Mesothelial cell of epicardium (in vitro differentiated cells): ENCODE measurements at places on chromosomes 7 and 10. TPM values are rescaled to one million over a fixed set of nuclear protein-coding genes. Genes with fewer than 3 reads are reported as not detected.
A peak's percentile ranks its signal among the peaks of the same experiment; 100 is the strongest.

Gene SYT15B
- 0.73 to 1.3 TPM (median 0.81 TPM) in 3 replicates for total RNA-seq

Gene AUTS2
- total RNA-seq: 116 to 135 TPM (median 122 TPM) in 3 replicates

Gene ATG9B
- total RNA-seq: 10.6 to 14.0 TPM (median 11.8 TPM) in 3 replicates

Gene AS3MT
- total RNA-seq: 8.7 to 12.8 TPM (median 8.7 TPM) in 3 replicates

Gene PSMC2
- 86.5 to 89.0 TPM (median 87.0 TPM) in 3 replicates for total RNA-seq

Gene SFTPA1
- total RNA-seq: not detected in 3 replicates

Gene RADIL
- total RNA-seq: 3.3 to 4.2 TPM (median 4.0 TPM) in 3 replicates

DNA sequence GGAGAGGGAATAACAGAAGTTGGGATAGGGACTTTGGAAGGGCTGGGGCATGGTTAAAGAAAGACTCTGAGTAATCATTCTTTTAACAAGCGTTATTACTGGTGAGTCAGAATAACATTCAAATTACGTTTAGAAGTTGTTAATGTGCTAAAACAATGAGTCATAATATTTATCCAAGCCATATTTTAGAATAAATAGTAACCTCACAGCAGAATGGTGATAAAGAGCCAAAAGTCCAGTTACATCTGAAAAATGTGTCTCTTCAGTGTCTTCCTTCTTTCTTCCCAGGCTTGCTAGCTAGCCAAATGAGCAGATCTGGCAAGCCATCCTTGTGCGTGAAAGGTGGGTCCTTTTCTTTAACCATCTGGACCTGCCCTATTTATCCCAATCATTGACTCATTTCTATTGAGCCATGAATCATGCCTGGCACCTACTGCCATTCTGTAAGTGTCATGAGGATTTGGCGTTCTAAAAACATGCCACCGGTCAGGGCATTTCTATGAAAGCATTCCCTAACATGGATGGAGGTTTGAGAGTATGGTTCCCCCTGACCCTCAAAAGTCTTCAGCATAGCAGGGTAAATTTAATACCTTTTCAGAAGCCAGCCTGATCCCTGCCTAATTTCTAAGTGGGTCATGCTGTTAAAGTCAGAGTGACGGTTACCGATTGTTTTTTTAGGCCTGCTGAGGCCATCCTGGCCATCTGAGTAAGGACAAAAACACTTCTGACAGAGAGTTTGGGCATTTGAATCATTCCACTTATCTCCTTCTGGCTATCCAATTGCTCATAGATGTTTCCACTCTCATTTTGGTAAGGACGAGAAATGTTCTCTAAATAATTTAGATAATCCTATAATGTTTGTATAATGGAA, 26.9 kb downstream of the MYPN start:
- H3K4me3 ChIP-seq: no peak overlapping the region
- H3K27me3 ChIP-seq: no peaks in the 10 kb centered on the region
- no peaks in the 10 kb centered on the region for H3K36me3 ChIP-seq
- H3K4me1 ChIP-seq: peaks cover 3% of the 10 kb centered on the region
- no peak for DNase-seq

DNA sequence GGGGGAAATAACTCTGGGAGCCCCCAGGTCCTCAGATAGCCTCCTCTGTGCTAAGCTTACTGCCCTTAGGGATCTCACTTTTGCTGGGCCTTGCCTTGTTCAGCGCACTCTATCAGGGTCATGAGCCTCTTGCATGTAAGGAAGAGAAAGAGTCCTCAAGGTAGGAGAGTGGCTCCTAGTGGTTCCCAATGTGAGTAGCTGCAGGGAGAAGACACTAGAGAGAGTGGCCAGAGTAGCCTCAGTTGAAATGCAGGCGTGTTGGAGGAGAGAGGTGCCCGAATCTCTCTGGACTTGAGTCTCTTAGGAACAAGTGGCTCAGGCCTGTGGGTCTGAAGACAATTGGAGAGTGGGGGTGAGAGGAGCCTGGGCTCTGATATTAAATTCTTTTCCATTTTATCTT, 94.3 kb upstream of the SORCS3 start:
- no peaks in the 10 kb centered on the region for H3K4me1 ChIP-seq
- H3K36me3 ChIP-seq: no peaks in the 10 kb centered on the region
- DNase-seq: no peak
- peaks cover 38% of the 10 kb centered on the region for H3K27me3 ChIP-seq
- H3K27ac ChIP-seq: no peak overlapping the region

DNA sequence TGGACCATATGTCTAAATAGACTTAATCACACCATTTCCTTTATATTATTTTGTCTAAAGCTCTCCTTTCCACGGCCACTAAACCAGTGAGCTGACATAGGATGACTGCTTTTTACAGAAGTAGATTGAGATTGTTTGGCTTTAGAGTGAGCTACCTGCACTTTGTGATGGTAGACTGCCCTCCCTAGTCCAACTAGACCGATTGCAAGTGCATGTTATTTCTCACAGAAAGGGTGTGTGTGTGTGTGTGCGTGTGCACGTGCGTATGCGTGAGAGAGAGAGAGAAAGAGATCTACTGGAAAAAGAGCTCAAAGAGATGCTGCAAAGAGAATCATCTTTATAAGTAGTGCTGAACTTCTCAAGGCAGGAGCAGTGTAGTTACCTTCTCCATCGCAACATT, 60.7 kb downstream of the VCL start:
- no peaks in the 10 kb centered on the region for H3K27me3 ChIP-seq
- H3K4me3 ChIP-seq: no peak overlapping the region
- H3K36me3 ChIP-seq: peaks cover 10% of the 10 kb centered on the region
- H3K4me1 ChIP-seq: peaks cover 28% of the 10 kb centered on the region

GRCh38 chr10:62850646-62851045, 34.5 kb upstream of the EGR2 start:
- DNase-seq: no peak
- H3K27ac ChIP-seq: no peak overlapping the region
- H3K27me3 ChIP-seq: peaks cover 38% of the 10 kb centered on the region
- H3K4me1 ChIP-seq: no peaks in the 10 kb centered on the region
- H3K36me3 ChIP-seq: no peaks in the 10 kb centered on the region

DNA sequence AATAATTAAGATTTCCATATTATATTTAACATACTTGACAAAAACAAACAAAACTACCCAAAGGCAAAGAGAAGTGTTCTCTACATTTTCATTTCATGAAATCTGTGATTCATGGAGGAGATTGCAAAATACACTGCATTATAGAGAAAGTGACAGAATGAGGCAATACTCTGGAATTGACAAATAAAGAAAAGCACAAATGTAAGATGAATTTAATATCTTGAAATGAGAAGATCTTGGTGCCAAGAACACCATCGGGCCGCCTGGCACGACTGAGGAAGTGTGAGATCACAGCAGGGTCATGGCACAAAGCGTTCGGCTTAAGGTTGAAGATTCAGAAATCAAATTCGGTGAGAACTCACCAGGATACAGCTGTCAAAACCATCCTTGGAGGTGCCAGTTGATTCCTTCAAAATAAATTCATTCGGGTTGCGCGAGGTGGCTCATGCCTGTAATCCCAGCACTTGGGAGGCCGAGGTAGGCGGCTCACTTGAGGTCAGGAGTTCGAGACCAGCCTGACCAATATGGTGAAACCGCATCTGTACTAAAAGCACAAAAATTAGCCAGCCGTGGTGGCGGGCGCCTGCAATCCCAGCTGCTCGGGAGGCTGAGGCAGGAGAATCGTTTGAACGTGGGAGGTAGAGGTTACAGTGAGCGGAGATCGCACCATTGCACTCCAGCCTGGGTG, 174.0 kb upstream of the PFKP start:
- H3K4me3 ChIP-seq: no peak overlapping the region
- DNase-seq: no peak
- peaks cover 1% of the 10 kb centered on the region for H3K4me1 ChIP-seq
- H3K36me3 ChIP-seq: no peaks in the 10 kb centered on the region
- no peak overlapping the region for H3K27ac ChIP-seq

GRCh38 chr10:121556455-121556854, 41.8 kb downstream of the FGFR2 start:
- no peak for DNase-seq
- peak overlapping the region; percentile 81 for H3K27ac ChIP-seq
- H3K27me3 ChIP-seq: no peaks in the 10 kb centered on the region
- peaks cover 9% of the 10 kb centered on the region for H3K36me3 ChIP-seq
- H3K4me1 ChIP-seq: peaks cover 57% of the 10 kb centered on the region
- H3K4me3 ChIP-seq: no peak overlapping the region

- peaks cover 23% of the 10 kb centered on the region for H3K4me1 ChIP-seq
- no peaks in the 10 kb centered on the region for H3K36me3 ChIP-seq
- H3K27me3 ChIP-seq: no peaks in the 10 kb centered on the region
These were observed 60.8 kb upstream of the SP4 start for GRCh38 chr7:21367081-21367480.

DNA sequence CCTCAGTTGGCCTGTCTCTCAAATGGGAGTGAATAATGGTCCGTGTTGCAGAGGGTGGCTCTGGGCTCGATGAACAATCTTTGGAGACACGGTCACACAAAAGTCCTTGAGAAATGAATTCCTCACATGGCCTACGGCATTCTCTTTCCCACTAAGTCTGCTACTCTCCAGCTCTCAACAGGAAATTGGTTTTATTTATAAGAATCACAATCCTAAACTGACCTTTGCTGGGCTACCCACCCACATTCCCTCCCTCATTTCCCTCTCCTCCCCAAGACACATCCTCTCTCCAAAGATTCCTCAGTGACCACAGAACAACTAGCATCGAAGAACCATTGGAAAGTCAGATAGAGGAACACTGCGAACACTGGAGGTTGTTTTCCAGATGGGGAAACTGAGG, 4.7 kb downstream of the AFAP1L2 start:
- H3K4me3 ChIP-seq: no peak overlapping the region
- no peak for DNase-seq
- H3K36me3 ChIP-seq: no peaks in the 10 kb centered on the region
- peaks cover 31% of the 10 kb centered on the region for H3K4me1 ChIP-seq
- peaks cover 44% of the 10 kb centered on the region for H3K27me3 ChIP-seq

GRCh38 chr7:16130111-16131110, 290.9 kb downstream of the CRPPA start:
- H3K4me3 ChIP-seq: no peak overlapping the region
- peak overlapping the region; percentile 82 for H3K27ac ChIP-seq
- no peak for DNase-seq
- peaks cover 6% of the 10 kb centered on the region for H3K36me3 ChIP-seq

DNA sequence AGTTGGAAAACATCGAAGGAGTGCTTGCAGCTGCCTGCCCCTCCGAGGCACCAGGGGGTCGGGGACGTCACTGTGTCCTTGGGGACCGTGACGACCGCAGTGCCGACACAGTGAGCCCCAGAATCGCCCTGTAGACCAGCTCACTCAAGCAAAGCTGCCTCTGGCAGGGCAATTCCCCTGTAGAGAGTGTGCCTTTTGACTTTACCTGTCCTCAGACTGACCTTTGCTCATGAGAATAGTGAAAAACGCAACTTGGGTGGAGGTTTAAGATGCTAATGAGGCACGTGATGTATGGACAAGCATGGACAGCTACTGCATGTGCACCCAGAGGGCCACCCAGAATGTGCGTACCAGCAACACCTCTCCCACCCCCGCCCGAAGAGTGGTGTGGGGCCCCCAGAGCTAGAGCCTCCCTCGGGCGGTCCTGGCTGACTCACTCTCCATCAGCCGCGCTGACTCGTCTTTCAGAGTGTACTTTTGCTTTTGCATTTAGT, 271.9 kb downstream of the ADARB2 start:
- H3K4me3 ChIP-seq: no peak overlapping the region
- peaks cover 16% of the 10 kb centered on the region for H3K4me1 ChIP-seq
- no peaks in the 10 kb centered on the region for H3K36me3 ChIP-seq
- no peak overlapping the region for H3K27ac ChIP-seq
